Mesendoderm (in vitro differentiated cells): ENCODE measurements at places on chromosomes 7 and 10.

- DNase-seq = peak; percentile 21
- H3K36me3 ChIP-seq = no peaks in the 10 kb centered on the region
- no peaks in the 10 kb centered on the region for H3K27me3 ChIP-seq
- no peak overlapping the region for H3K4me3 ChIP-seq
- H3K27ac ChIP-seq = no peak overlapping the region
Observed at GRCh38 chr10:92470026-92470425, 103.9 kb downstream of the IDE start.

- no peak for DNase-seq
- peaks cover 4% of the 10 kb centered on the region for H3K4me1 ChIP-seq
- H3K27ac ChIP-seq = peak overlapping the region; percentile 43
- no peaks in the 10 kb centered on the region for H3K36me3 ChIP-seq
Observed at GRCh38 chr7:20786049-20786412, 655 bp downstream of the SP8 start.

DNA sequence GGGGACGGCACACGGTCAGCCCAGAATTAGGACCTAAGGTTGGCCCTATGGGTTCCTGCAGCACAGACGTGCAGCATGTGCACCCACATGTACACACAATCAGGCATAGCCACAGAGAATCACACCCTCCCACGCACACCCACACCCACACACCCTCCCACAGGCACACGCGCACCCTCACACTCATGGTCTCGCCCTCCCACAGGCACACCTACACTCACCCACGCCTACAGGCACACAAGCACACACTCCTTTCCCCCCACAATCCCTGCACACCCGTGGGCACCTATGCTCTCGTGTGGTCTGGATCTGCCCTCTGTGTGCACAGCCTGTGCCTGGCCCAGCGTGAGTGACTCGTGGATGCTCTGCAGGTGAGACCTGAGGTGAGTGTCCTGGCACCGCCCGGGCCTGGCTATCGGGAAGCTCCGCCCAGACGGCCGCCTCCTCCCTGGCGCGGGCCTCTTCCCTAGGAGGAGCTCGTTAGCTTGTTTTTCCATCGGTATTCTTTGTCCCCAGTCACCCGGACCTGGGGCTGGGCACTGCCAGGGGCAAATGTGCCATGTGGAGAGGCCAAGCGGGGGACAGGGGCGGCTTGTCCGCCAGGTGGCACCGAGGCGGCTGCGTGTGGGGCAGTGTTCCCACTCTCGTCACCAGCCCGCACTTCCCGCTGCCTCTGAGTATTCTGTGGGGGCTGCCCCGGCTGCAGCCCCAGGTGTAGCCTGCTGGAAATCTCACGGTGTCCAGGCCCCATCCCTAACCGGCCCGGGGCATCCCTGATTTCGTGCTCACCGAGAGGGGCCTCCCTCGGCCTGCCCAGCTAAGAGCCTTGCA lies 110.2 kb upstream of the FAM20C start:
- no peaks in the 10 kb centered on the region for H3K36me3 ChIP-seq
- no peaks in the 10 kb centered on the region for H3K27me3 ChIP-seq
- H3K27ac ChIP-seq = no peak overlapping the region
- H3K4me1 ChIP-seq = no peaks in the 10 kb centered on the region
- no peak for DNase-seq

DNA sequence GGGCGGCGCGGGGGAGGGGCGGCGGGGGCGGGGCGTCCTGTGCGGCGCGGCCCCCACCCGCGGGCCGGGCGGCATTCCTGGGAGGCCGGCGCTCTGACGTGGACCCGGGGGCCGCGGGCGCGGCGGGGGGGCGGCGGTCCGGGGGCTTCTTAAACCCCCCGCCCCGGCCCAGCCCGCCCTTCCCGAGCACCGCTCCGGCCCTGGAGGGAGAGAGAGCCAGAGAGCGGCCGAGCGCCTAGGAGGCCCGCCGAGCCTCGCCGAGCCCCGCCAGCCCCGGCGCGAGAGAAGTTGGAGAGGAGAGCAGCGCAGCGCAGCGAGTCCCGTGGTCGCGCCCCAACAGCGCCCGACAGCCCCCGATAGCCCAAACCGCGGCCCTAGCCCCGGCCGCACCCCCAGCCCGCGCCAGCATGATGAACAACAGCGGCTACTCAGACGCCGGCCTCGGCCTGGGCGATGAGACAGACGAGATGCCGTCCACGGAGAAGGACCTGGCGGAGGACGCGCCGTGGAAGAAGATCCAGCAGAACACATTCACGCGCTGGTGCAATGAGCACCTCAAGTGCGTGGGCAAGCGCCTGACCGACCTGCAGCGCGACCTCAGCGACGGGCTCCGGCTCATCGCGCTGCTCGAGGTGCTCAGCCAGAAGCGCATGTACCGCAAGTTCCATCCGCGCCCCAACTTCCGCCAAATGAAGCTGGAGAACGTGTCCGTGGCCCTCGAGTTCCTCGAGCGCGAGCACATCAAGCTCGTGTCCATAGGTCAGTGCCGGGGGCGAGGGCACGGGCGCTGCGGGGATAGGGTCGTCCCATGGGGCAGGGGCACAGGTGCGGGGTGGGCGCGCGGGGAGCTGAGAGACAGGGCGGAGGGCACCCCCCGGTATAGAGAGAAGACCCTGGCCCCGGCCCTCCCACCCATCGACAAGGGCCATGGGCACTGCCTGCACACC lies at the start of gene FLNC:
Gene FLNC (plus strand): TSS at position 176 of the 947 bp plus-strand sequence. CDS start 232 bp downstream, at position 408.
- H3K36me3 ChIP-seq = no peaks in the 10 kb centered on the region
- peaks cover 23% of the 10 kb centered on the region for H3K4me1 ChIP-seq
- H3K4me3 ChIP-seq = peak within 1 kb of the TSS; percentile 49
- no peaks in the 10 kb centered on the region for H3K27me3 ChIP-seq

- H3K36me3 ChIP-seq = no peaks in the 10 kb centered on the region
- DNase-seq = no peak
- no peak overlapping the region for H3K27ac ChIP-seq
- H3K4me3 ChIP-seq = no peak overlapping the region
- no peaks in the 10 kb centered on the region for H3K27me3 ChIP-seq
Observed at GRCh38 chr7:115932880-115933279, 97.7 kb downstream of the TFEC start.

- no peaks in the 10 kb centered on the region for H3K4me1 ChIP-seq
- no peak for DNase-seq
- H3K27me3 ChIP-seq = no peaks in the 10 kb centered on the region
- no peak overlapping the region for H3K27ac ChIP-seq
Observed at GRCh38 chr7:5441840-5442503, 18.3 kb upstream of the TNRC18 start.
